ENCODE measurements at places on chromosomes 4 and X.

DNA sequence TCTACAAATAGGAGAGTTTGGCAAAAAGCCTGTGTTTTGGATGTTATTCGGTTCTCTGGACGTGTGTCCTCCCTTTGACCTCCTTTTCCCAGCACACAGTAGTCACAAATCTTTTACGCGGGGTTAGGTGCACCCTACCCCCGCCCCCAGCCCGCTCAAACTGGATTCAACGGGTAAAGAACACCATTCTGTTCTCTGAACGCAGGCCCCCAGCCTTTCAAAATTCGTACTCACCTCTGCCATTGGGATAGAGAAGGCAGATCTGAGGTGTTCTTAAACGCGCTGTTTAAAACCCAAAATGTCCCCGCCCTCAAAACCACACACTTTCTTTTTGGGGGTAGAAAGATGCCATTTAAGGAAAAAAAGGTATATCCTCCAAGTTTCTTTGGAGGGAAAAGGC lies 2.7 kb downstream of the LEF1 start:
- DNase-seq: no peak

DNA sequence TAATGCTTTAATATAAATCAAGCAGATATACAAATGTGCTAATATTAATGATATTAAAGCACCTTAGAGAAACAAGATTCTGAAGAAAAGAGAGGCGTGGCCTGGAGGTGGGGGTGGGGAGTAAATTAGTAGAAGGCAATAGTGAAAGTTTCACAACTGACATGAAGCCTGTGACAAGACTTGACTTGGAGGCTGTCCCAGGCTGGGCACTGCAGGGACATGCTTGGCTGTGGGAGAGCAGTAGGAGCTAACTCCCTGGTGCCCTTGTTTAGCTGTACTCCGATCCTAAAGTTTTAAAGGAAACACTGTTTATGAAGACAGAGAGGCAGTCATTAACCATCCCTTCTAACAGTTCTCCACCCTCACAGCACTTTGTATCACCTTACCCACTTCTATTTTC lies 239.0 kb upstream of the MAB21L2 start:
- no peak for DNase-seq

- no peak for DNase-seq
Observed at GRCh38 chr4:116838609-116839008, 246.8 kb downstream of the TRAM1L1 start.

DNA sequence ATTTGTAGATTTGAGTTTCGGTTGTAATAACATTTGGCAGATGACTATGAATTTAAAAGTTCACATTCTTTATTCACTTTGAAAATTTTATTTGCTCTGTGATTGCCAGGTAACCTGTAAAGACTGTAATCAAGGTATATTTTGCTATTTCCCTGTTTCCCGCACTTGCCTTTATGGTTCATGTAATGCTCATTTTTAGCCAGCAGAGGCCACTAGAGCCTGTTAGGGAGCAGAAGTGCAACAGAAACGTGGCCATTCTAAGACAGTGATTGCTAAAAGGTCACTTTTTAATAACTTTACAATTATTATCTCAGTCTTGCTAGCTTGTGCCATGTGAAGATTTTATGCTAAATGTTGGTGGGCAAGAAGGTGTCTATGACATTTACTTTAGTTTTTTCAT lies 12.4 kb downstream of the YIPF6 start:
- no peak for DNase-seq

DNA sequence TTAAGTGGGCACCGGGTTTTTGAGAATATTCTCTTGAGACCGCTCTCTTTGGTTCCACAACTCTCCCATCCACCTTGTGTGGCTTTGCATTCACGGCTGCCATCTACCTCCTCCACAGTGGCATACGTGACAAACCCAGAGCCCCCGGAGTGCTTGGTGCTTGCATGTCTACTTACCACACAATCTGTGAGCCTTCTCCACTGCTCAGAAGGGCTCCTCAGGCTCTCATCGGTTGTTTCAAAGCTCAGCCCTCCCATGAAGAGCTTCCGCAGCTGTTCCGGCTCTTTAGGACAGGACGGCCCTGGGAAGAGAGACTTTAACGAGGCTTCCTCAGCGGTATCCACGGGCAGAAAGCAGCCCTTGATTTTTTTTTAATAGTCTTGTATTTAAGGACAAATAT lies 167.6 kb upstream of the ANK2 start:
- no peak for DNase-seq

DNA sequence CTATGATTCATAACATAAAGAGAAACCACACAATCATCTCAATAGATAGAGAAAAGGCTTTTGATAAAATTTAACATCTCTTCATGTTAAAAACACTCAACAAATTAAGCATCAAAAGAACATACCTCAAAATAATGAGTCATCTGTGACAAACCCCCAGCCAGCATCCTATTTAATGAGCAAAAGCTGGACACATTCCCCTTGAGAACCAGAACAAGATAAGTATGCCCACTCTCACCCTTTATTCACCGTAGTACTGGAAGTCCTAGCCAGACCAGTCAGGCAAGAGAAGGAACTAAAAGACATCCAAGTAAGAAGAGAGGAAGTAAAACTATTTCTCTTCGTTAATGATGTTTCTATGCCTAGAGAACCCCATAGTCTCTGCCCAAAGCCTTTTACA lies 507.2 kb downstream of the PABPC4L start:
- DNase-seq: no peak

DNA sequence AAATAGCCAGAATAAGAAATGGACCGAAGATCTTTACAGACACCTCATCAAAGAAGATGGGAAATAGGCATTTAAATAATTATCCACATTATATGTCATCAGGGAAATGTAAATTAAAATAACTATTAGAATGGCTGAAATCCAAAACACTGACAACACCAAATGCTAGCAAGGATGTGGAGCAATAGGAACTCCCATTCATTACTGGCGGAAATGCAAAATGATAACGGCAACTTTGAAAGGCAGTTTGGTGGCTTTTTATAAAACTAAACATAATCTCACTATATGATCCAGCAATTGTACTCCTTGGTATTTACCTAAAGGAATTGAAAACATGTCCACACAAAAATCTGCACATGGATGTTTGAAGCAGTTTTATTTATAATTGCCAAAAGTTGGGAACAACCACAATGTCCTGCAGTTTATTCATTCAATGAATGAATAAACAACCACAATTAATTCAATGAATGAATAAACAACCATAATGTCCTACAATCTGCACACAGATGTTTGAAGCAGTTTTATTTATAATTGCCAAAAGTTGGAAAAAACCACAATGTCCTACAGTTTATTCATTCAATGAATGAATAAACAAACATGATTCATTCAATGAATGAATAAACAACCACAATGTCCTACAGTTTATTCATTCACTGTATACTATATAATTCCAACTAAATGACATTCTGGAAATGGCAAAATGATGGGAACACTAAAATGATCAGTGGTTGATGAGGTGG lies 117.6 kb upstream of the PCDH18 start:
- DNase-seq: no peak

- no peak for DNase-seq
Observed at GRCh38 chrX:116204932-116205331, 34.4 kb downstream of the AGTR2 start.

All from activated T-cell treated with anti-CD3 and anti-CD28 coated beads for 48 hours (primary cell).